ENCODE measurements at places on chromosomes 13 and 19. TPM values are rescaled to one million over a fixed set of nuclear protein-coding genes. Genes with fewer than 3 reads are reported as not detected.

Gene GJB2
- 0.83 TPM for polyA plus RNA-seq

Gene FCGBP
- polyA plus RNA-seq = 16.7 TPM

Gene PSG1
- polyA plus RNA-seq = not detected

Gene RASL11A
- 4.8 TPM for polyA plus RNA-seq

Gene THAP8
- 5.2 TPM for polyA plus RNA-seq

Gene ZNF610
- polyA plus RNA-seq = 0.93 TPM

Gene PCP2
- polyA plus RNA-seq = not detected

Gene CACNA1A
- polyA plus RNA-seq = 0.58 TPM

Gene CNN1
- 4.3 TPM for polyA plus RNA-seq

Gene CNFN
- 13.5 TPM for polyA plus RNA-seq

Gene CLC
- not detected for polyA plus RNA-seq

Gene LRG1
- polyA plus RNA-seq = 13.4 TPM

Gene RFPL4AL1
- not detected for polyA plus RNA-seq

Gene SCN1B
- polyA plus RNA-seq = 5.2 TPM

Gene MATK
- 2.0 TPM for polyA plus RNA-seq

Gene SLC44A2
- polyA plus RNA-seq = 68.7 TPM

Gene MTUS2
- polyA plus RNA-seq = 0.03 TPM

Gene KLK1
- polyA plus RNA-seq = 0.92 TPM

Gene ANGPTL8
- polyA plus RNA-seq = 108 TPM

Gene CGB2
- polyA plus RNA-seq = not detected

Gene DPRX
- polyA plus RNA-seq = not detected

Gene ZNF8
- polyA plus RNA-seq = 1.1 TPM

Gene IL12RB1
- polyA plus RNA-seq = 0.31 TPM
